Activated naive CD4-positive, alpha-beta T cell (primary cell): ENCODE measurements at places on chromosomes 3 and 15.

DNA sequence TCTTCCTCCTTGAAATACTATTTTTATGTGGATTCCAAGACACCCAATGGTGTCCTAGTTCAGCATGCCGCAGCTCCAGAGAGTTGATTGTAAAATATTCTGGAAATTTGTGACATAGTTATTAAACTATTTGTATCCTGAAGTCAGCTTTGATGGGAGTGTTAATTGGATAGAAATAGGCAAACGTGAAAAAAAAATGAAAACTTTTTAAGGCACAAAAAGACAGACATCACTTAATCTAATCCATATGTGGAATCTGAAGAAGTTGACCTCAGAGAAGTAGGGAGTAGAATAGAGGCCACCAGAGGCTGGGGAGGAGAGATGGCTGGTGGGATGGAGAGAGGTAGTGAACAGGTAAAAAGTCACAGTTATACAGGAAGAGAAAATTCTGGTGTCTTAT lies 704.2 kb downstream of the ROBO1 start:
- no peak for DNase-seq

- no peak for DNase-seq
Observed at GRCh38 chr15:34851007-34851406, 55.7 kb upstream of the ACTC1 start.

DNA sequence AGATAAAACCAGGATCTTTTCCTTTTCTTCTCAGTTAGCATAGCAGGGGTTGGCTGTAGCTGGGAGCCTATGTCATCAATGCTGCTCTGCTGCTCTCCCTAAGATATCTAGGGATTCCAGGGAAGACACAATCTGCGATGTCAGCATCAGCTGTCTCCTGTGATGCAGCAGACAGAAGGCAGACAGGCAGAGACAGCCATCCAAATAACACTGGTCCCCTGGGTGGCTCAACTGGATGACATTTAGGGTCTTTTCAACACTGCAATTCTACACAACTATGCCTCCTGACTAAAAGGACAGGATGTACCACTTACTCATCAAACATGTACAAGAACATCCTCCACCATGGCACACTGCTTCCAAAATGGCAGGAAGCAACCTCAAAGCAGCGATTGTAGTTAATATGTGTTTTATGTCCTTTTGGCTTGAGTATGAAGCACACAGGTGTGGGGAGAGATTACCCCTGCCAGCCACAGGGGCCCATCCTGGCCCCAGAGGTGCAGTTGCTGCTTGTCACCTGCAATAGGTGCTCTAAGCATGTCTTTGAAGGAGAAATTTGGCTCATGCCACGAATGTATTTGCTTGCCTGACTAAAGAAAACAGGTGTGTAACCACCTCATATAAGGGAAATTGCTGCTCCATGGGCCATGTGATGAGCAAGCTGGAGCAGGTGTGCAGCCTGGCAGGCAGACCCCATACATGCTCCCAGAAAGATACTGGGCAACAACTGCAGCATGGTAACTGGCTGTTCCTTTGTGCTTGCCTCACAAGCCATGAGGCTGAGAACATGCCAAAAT lies 357.8 kb downstream of the VPS13C start:
- DNase-seq: no peak

DNA sequence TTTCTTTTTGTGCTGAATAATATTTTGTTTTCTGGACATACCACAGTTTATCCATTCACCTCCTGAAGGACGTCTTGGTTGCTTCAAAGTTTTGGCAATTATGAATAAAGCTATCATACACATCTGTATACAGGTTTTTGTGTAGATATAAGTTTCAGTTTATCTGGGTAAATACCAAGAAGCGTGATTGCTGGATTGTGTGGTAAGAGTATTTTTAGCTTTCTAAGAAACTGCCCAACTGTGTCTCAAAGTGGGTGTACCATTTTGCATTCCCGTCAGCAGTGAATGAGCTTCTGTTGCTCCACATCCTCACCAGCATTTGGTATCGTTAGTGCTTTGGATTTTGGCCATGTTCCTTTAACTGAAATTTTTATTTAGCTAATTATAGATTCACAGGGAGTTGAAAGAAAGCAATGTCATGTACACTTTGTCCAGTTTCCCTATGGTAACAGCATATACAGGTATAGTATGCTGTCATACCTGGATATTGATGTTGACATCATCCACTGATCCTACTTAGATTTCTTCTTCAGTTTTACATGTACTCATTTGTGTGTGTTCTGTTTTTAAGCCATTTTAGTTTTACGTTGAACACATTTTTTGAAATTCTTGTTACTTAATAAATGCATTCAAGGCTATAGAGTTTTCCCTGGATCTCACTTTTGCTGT lies 11.9 kb downstream of the ARID3B start:
- no peak for DNase-seq

- no peak for DNase-seq
Observed at GRCh38 chr3:196547067-196547466, 21.3 kb downstream of the WDR53 start.

DNA sequence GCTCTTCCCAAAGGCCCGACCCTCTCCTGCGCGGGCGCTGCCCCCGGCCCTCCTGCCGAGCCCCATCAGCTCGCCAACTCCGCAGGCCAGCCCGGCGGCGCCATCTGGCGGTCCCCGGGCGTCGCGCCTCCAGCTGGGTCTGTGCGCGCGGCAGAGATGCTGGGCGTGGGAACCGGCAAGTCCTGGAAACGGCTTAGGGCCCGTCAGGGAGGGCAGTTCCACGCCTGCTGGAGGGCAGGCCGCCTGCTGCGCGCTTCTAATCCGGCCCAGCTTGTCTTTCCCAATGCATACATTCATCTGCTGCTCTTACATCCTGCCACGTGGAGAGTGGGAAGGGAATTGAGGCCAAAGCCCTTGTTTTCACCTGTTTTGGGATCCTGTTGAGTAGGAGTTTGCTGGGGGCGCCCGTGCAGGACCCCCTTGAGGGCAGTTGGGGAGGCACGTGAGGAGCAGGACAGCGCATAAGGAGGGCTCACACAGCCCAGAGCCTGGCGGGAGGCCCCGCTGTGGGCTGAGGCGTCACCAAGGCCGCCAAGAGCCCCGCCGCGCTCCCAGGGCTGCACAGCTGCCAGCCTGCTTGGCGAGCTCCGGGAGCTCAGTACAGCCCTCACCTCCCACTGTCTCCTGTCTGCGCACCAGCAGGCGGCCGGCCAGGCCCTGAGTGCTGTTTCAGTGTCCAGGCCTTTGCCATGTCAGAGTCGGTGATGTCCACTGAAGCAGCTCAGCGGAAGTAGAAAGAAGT lies 165.6 kb downstream of the NSMCE3 start:
- peak; percentile 8 for DNase-seq

DNA sequence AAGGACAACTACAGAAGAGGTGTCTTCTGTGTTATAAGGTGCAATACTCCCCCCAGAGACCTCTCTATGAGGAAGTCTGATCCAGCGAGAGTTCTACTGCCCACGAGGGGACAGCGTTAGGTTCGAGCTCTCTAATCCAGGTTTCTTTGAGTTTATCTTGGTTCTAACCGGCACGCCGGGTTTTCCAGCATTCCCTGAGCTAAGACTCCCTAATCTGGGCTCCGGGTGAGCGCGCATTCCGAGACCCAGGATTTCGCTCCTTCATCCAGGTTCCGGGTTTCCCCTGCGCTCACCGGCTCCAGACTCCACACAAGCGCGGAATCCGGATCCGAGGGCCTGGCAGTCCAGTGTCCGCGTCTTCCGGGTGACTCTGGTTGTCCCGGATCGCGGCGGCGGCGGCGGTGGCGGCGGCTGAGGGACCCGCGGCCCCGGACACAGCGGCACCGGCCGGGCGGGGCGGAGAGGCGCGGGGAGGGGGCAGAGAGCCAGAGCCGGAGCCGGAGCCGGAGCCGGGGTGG lies at the start of gene ZNF609:
Gene ZNF609 (plus strand): TSS at position 373 of the 518 bp plus-strand sequence. CDS start 38,842 bp downstream, outside the sequence.
- peak; percentile 79 for DNase-seq

- no peak for DNase-seq
Observed at GRCh38 chr3:106261396-106261795, 392.6 kb upstream of the CBLB start.

GRCh38 chr15:31435261-31435911 lies 108.8 kb downstream of the KLF13 start:
- DNase-seq: peak; percentile 56

DNA sequence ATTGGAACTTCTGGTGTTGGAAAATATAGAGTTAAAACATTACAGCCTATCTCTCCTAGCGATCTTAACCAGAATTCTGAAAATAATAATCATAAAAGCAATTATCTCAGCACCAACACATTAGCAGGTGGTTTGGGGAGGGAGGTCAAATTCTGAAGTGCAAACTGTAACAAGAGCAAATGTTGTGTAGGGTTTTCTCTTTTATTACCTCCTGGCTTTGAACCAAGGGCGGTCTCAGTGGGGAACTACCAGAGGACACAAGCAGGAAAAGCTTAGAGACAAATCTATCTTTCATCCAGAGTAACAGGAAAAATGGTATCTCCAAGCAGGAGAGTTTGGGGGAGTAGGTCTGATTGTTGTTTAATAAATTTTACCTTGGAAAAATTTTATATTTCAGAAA lies 5.5 kb upstream of the ARRDC4 start:
- DNase-seq: no peak

DNA sequence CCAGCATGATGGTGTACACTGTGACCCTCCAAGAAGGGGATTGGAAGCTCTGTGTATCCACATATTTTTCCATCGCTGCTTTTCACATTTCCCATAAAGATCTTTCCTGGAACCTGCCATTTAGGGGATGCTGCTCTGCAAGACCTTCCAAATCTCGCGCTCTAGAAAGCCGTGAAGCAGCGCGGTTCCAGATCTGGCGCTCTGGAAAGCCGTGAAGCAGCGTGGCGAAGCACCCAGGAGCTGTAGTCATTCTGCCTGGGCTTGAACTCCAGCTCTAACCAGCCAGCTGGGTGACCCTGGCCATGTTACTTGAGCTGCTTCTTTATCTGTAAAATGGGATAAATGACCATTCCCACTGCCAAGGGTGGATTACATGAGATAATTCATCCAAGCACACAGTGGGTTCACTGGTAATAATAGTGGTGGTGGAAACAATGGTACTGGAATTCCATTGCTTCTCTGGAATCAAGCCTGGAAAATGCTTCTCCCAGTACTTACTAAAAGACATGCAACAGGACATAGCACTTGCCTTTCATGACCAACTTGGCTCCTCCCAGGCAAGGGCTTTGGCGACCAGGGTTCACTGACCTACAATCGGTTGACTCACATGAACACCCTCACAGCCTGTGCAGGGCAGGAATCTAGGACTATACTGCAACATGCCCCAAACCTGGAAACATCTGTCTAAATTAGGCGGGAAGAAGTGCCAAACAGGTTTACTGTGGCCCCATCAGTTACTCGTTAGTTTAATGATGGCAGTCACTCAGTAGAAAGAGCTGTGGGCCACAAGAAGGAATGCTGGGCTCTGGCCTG lies 70.7 kb downstream of the XXYLT1 start:
- no peak for DNase-seq

GRCh38 chr3:10164546-10165393 lies at the start of gene IRAK2:
Gene IRAK2, plus strand, starts transcription at chr3:10164919. Its CDS starts 36 bp downstream, at chr3:10164955.
- peak; percentile 60 for DNase-seq

DNA sequence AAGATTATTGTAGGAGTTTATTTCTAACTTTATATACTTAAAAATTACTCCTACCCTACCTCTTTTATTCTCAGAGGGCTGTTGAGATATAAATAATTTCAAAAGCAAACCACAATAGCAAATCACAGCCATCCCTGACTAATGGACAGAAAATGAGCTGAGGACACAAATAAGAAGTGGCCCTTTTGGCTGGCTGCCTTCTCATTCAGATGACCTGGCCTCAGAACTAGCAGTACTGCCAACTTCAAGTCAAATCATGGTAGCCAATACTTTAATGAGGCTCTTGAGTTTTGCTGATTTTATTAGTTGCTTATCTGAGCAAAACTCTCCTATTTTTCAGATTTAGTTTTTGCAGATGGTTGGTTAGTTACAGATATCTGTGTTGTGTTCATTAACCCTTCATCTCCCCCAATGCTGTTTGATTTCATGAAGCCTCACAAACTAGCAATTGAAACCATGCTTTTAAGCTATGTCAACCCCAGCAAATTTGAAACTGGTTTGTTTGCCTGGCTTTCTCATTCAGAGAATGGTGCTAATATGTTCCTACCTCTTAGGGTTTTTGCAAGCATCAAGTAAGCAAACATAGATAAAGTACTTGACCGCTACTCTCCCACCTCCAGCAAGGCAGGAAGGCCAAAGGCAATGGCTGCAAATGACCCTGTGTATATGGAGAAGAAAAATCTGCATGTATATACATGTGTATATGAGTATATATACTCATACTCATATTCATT lies 73.4 kb upstream of the HACD2 start:
- DNase-seq: no peak

DNA sequence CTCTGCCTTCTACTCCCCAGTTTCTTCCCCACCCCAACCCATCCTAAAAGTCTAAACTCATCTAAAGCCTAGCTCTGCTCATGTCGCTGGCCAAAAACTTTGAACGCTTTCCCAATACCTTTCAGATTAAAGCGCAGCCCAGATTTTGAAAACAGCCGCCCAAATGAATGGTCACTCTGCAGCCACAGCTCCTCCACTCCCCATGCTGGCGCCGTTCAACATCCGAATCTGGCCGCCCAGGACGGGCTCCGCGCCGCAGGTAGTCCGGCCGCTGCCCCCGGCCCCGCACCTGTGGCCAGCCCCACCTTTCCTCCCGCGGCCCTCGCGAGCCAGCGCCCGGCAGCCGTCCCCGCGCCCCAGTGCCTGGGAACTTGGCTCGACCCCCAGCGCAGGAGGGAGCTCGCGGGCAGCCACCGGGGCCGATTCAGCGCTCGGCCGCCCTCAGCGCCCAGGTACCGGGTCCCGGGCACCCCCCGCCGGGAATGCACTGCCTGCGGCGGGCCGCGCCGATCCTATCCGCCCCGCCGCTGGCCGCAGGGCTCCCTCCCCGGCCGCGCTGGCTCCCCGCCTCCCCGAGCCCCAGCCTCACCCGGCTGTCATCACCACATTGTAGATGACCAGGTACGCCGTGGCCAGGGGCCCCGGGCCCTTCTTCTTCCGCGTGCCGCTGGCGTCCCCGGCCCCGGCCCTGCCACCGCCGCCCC lies 417 bp downstream of the HACD2 start:
- DNase-seq: no peak

DNA sequence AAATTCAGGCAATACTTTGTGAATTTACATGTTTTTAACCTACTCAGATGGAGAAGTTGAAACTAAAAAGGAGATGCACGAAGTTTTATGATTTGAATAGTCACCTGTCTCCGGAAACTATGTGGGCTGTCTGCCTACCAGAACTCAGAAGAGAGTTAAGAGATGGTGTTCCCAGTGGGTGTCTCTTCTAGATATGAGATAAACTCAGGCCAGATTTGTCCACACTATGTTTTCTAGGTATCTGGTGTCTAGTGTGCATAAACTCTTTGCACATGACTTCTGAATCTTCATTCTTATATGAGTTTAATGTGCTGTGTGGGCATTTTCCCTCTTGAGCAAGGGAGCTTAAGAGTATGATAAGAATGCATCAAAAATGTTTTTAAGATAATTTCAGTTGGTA lies 222.8 kb downstream of the FOXP1 start:
- DNase-seq: no peak

- DNase-seq: no peak
Observed at GRCh38 chr15:41799488-41799805, 25.2 kb downstream of the MAPKBP1 start.

DNA sequence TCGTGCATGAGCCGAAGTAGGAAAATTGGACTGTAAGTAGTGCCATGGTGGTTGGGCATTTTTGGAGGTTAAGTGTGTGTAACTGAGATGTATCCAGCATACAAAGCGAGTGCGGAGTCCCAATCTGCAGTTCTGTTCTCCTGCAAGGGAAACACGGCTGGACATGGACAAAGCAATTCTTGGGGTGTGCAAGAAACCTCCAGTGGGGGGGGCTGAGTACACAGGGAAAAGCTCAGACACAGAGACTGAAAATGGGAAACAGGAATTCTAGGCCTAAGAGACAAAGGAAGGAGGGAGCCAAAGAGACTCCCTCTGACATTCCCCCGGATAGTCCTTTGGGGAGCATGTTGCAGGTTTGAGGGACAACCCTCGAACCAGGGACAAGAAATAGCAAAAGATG lies 83.2 kb upstream of the PLSCR4 start:
- DNase-seq: no peak
